ENCODE measurements at places on chromosomes 5 and 9.

DNA sequence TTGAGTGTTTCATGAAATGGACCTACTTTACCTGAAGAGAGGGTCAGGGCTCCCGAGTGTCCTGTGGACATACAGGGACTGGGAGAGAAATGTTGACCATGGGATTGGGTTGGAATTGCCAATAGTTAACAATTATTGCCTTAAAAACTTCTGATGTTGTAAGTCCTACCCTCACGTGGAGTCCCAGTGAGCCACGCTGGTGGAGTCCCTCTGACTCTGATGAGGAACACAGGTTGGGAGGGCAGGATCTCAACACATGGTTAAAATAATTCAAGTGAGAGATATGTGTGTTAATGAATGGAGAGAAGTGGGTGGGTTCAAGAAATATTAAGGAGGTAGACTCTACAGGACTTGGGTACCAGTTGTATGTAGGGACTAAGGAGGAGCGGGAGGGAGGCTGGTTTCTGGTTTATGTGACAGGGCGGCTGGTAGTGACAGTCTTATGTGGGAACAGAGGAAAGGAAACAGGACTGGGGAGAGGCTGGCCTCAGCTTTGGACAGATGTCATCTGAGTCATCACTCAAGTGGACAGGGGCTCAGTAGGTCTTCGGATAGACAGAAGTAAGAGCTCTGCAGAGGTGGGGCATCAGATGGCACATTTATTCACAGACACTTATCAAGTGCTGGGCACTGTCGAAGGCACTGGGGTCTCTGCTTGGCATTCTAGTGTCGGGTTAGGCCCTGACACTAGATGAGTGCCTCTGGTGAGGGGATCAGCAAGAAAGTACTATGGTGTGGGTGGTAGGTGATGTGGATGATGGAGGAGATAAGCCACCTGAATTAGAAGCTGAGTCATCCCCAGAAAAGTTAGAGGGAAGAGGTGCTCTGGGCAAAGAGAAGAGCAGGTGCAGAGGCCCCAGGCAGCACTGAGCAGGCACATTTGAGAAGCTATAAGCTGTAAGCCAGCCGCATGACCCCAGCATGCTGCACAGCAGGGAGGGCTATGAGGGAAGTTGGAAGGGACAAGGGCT, 27.2 kb downstream of the MAML1 start:
- no peak for DNase-seq

- DNase-seq, result no peak
Measured at GRCh38 chr9:99787556-99787955, 34.1 kb upstream of the NR4A3 start.

DNA sequence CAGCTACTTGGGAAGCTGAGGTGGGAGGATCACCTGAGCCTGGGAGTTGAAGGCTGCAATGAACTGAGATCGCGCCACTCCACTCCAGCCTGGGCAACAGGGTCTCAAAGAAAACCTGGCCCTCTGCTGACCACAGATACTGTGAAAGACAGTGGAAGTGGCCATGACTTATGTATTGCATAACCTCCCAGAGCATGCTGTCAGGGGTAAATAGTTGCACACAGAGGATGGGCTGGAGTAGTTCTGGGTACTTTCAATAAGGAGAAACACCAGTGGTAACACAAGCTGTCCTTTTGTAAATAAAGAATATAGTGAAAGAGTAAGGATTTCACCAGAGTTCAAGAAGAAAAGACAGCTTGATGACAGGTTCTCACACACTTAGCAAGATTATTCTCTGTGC, 1.8 kb downstream of the ACER2 start:
- no peak for DNase-seq

DNA sequence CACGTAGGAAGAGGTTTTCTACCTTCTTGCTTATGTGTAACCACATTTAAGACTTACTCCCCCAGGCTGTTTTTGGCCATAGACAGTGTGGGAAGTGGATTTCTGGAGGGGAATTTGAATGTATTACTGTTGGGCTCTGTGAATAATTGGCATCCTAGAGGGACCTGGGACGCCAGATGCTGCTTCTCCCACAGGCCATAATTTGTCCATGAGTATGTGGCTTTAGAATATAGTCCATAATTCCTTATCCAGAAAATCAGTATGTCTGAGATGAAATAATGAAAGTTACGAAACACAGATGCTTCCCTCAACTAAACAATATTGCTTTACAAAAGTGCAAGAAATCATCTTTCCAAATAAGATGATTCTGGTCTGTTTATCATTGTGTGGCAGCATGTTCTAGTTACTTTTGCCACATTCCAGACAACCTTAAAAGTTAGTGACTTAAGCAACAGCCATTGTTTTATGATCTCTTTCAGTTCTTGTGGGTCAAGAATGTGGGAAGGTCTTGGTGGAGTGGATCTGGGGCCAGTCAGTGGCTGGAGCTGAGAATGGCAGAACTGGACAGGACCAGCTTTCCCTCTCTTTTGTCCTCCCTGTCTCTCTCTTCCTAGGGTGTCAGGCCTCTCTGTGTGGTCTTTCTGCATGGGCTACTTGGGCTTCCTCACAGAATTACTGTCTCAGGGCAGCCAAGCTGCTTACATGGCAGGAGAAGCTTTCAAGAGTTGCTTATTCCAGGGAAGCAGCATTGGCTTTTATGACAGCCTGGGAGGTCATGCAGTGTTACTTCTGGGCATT, 79.4 kb downstream of the FBXL7 start:
- DNase-seq, result no peak

- DNase-seq, result no peak
Measured at GRCh38 chr5:123235781-123236180, 146.7 kb downstream of the PRDM6 start.

GRCh38 chr9:86351880-86352279, 2.3 kb downstream of the TUT7 start:
- no peak for DNase-seq

DNA sequence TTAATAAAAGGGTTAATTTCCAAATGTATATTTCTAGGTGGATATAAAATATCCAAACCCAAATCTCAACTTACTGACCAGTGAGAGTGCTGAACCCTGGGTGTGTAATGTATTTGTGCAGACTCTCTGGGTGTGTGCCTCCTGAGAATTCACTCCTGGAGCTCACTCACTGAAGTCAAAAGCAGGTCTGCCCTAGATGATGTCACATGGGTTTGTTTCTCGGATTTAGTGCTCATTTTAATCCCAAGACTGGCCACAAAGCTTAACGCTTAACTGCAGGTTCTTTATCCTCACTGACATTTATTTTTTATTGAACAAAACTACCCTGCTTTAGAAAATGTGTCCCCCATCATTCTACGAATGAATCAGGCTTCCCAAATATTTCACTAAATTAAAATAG, 179.4 kb downstream of the PPP2R2B start:
- DNase-seq, result no peak

DNA sequence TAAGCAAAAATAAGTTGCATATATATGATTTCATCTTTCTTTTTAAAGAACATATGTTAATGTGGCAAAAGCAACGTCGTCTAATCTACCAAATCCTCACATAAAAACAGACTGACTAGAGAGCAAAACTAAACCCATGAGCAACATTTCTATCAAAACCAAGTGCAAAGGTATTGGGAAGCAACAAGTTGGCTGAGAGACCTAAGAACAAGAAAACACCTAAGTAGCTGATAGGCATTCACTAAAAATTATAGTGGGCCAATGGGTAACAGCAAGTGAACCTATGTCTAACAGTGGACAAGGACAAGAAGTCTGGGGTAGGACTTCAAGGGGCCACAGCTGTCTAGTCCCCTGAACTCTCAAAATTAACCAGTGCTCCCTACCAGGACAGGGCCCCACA, 130.1 kb downstream of the SIL1 start:
- no peak for DNase-seq

GRCh38 chr5:143041-143440, 48.3 kb upstream of the LRRC14B start:
- no peak for DNase-seq

GRCh38 chr9:4443439-4443838, 46.8 kb upstream of the SLC1A1 start:
- no peak for DNase-seq

- peak; percentile 65 for DNase-seq
Measured at GRCh38 chr5:73482383-73483136, 15.7 kb upstream of the BTF3 start.

DNA sequence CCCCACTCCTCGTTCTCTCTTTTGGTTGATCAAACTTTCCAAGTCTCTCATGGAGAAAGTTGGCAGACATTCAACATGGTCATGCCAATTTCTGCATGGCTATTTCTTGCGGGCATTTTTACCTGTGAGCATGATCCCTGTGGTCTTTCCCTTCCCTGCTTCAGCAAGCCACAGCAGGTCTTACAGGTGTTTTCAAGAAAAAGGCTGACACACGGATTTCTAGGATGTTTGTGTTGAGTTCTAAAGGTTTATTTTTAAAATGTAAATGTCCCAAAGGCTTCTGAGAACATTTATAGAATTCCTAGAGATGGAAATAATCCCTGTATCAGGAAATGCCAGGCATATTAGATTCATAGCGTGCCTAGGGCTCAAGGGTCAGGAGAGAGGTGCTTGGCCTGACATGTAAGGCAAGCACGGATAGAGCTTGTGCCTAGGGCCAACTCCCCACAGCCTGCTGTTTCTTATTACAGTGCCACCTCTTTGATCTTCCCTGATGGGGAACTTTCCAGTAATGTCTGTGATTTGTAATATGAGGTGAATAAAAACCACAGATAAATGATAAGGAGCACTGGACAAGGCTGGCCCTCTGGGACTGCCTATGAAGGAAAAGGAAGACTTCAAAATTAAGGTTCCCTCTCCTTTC, 79.8 kb downstream of the MUSK start:
- DNase-seq, result no peak

GRCh38 chr5:88702332-88702731, 180.7 kb downstream of the MEF2C start:
- DNase-seq, result no peak

- peak; percentile 67 for DNase-seq
Measured at GRCh38 chr5:53469946-53470687, 10.3 kb upstream of the FST start.

GRCh38 chr5:149320791-149321330, 24.4 kb upstream of the GRPEL2 start:
- DNase-seq, result peak; percentile 94

GRCh38 chr9:129182625-129183494, 4.8 kb upstream of the IER5L start:
- peak; percentile 26 for DNase-seq

- DNase-seq, result no peak
Measured at GRCh38 chr5:50887889-50888633, 221.6 kb downstream of the PARP8 start.
